GM13976 (cell line): ENCODE measurements at places on chromosomes 11 and 22.

- no peak for DNase-seq
Measured at GRCh38 chr11:637593-638521, 788 bp downstream of the DRD4 start.

GRCh38 chr11:45662665-45663485, 2.5 kb downstream of the CHST1 start:
- DNase-seq, result no peak

- peak; percentile 70 for DNase-seq
Measured at GRCh38 chr11:121249039-121249663, 43.4 kb upstream of the SC5D start.

DNA sequence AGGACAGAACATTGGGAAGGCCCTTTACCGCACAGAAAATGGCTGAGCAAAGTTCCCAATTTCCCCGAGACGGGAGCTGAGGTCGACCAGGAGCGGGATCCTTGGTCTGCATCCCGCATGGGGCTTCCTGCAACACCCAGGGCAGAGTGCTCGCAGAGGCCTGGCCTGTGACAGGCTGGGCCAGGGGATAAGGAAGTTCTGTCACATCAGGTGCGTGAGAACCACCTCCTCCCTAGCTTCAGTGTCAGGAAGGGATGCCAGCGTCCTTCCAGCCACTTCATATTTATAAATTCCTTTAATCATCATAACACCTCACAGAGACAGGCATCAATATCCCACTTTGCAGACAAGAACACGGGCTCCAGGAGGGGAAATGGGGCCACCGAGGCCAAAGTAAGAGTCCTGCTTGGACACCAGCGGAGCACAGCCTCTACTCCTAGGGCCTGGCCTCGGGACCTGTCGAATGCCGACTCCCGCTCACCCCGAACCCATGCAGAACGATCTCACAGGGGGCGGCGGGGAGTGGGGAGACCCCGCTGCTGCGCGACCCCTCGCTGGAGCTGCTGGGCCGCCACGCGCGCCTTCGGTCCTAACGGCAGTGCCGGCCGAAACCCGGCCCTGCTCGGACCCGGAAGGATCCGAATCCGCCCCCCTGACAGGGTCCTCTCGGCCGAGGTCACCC, 532 bp downstream of the BET1L start:
- DNase-seq, result no peak
